CD14-positive monocyte (primary cell): ENCODE measurements at places on chromosomes 5 and 9. TPM values are rescaled to one million over a fixed set of nuclear protein-coding genes. Genes with fewer than 3 reads are reported as not detected.
A peak's percentile ranks its signal among the peaks of the same experiment; 100 is the strongest.

DNA sequence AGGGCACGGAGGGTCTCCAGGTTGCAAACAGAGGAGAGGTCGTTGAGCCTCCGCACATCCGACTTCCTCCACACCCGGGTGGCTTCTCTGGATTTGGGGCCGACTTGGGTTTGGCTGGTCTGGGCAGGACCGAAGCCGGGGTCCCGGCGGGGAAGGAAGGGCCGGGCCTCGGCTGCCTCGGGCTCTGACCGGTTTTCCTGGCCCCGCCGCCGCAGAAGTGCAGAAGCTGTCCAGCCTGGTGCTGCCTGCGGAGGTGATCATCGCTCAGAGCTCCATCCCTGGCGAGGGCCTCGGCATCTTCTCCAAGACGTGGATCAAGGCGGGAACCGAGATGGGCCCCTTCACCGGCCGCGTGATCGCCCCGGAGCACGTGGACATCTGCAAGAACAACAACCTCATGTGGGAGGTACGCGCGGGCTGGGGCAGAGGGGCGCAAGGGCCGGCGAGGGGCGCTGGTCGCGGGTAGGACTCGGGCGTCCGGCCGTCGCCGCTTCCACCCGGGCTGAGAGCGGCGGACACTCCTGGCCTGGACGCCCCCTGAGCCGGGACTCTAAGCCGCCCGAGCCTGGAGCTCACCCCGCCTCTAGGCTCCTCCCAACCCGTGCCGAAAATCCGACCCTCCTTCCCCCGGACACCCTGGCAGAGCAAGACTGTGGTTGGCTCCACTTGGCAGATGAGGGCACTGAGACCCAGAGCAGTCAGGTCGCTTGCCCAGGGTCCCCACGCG lies 2.2 kb downstream of the PRDM12 start:
- DNase-seq = no peak

- DNase-seq = no peak
Observed at GRCh38 chr5:59621477-59621876, 272.0 kb downstream of the PDE4D start.

CCDC183 gene
- not detected for polyA plus RNA-seq

DNA sequence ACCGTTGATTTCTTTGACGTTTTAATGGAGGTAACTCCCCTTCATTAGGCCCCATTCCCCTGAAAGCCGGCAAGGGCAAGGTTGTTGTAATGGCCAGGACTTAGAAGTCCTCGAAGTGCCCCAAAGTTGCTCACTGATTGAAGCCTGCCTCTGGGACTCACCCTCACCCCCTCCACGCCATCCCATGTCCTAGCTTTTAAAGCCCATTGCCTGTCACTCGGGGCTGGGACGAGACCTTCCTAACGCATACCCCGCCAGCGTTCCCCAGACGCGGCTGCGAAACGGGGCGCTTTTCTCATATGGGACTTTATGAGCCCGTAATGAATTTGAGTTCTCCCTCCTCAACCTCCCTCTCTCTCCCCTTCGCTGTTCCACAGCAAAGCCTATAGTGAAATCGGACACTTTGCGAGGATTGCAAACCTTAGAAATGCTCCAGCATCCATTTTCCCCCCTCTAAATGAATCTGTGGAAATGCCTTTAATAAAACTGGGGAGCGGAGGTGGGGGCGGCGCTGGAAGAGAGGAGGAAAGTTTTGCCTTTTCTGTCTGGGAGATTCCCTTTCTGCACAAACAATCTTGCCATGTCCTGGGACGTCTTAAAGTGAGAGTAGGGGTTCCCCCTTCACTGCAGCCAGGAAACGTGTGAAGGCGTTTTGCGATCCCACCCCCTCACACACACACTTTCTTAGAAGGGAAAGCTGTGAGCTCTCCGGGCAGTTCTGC lies 1.5 kb downstream of the PAPPA start:
- no peak for DNase-seq

DNA sequence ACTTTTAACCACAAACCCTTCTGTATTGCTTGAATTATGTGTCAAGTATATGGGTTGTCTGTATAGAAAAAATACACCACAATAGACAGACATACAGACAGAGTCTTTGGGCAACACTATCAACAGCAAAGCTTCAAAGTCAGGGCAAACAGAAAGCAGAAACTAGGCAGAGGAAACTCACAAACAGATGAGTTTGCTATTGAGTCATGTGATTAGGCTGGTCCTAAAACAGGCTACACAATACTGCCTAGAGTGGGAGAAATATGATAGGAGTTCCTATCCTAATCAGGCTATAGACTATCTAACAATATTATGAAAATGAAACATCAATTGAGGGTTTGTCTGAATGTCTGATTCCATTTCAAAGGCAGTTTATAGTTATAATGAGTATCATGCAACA lies 156.4 kb downstream of the EDIL3 start:
- no peak for DNase-seq

PAPPA gene
- polyA plus RNA-seq = not detected

GRCh38 chr9:78601957-78602565 lies 305.1 kb downstream of the PSAT1 start:
- peak; percentile 2 for DNase-seq

PHYHD1 gene
- polyA plus RNA-seq = not detected

SCGB3A2 gene
- 9.3 TPM for polyA plus RNA-seq

PCSK1 gene
- not detected for polyA plus RNA-seq

DNA sequence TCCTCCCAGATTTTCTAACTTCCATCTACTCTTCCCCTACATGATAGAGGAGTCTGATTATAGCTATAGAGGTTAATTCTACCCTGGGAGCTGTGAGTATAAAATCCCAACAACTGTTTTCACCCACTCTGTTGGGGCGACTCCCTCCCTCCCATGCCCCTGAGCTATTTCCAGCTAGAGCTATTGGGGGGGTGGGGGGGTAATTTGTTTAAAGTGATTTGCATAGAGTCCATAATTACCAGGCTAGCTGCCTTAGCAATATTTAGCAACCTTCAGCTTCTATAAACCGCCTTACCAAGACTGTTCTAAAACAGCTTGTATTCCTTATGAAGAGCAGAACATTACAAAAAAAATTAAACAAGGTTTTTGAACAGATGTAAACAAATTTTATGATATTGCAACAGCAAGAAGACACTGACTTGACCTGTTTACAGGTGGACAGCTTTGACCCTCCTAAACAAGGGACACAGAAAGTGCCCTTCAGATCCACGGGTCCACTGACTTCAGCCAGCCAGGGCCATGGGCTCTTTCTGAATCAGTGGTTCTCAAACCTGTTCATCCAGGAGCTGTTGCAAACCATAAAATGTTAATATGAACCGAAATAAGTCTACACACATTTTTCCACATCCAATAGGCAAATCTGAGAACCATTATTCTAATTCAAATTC lies 98.2 kb downstream of the OTULIN start:
- no peak for DNase-seq

DNA sequence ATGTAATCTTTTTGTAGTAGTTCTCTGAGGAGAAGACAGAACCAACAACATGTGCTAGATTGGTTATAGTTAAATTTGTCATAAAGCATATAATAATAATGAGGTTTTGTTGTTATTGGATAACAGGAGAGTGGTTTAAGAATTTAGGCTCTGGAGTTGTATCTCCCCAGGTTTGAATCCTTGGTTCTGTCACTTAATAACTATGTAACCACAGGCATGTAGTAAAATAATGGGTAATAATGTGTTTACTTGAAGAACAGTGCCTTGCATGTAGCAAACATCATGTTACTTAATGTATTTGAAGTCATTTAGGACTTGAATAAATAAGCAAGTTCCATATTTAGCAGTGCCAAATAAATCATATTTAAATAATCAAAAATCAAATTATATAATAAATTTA lies 55.8 kb downstream of the NSD1 start:
- DNase-seq = no peak

DNA sequence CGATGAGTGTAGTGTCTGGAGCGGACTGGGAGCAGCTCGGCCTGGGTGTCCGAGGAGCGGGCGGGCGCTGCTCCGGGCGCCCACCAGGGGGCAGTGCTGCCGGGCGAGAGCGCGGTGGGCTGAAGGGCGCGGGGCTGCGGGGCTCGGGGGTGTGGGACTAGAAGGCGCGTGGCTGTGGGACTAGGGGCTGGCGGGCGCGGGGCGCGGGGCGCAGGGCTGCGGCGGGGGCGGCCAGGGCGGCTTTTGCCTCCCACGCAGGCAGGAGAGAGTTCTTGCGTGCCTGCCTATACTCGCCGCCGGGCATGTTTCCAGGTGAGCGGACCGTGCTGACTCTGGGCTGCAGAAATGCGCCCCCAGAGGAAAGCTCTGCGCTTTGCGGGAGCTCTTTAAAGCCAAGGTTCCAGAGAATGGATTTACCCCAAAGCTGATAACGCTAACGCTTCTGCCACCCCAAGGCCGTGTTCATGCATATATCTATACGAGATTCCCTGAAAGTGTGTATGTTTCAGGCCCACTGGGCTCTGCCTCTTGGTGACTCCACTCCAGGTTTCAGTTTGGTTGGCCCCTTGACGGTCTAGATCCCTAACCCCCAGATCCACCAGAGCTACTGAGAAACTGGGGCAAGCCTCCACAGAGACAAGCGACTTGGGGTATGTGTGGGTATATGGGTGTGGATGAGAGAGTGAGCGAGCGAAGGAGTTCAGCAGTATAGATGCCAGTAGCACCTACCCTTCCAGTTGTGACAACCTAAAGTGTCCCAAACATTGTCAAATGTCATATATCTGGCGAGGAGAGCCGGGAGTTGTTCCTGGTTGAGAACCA lies 56.2 kb downstream of the ACER2 start:
- DNase-seq = peak; percentile 36

- DNase-seq = no peak
Observed at GRCh38 chr5:107168086-107168485, 502.7 kb downstream of the EFNA5 start.

- DNase-seq = no peak
Observed at GRCh38 chr9:27933210-27934025, 360.1 kb upstream of the C9orf72 start.

ZDHHC12 gene
- 68.4 TPM for polyA plus RNA-seq

PRSS3 gene
- not detected in 2 replicates for polyA plus RNA-seq

GRCh38 chr5:111478266-111478665 lies 34.1 kb downstream of the STARD4 start:
- no peak for DNase-seq
